ENCODE measurements at places on chromosomes 4 and X. TPM values are rescaled to one million over a fixed set of nuclear protein-coding genes. Genes with fewer than 3 reads are reported as not detected.

Gene CORIN
- polyA plus RNA-seq = 0.15 TPM

Gene SSX3
- polyA plus RNA-seq = not detected

Gene GAGE12H
- polyA plus RNA-seq = not detected

Gene SMIM10
- polyA plus RNA-seq = 5.7 TPM

Gene C4orf51
- polyA plus RNA-seq = not detected

Gene SPANXN4
- polyA plus RNA-seq = not detected

Gene KLHL4
- polyA plus RNA-seq = 0.10 TPM

Gene UGT2B7
- polyA plus RNA-seq = 0.14 TPM

Gene LANCL3
- polyA plus RNA-seq = 0.74 TPM

Gene NSDHL
- polyA plus RNA-seq = 22.5 TPM

Gene F9
- not detected for polyA plus RNA-seq

Gene SASH3
- polyA plus RNA-seq = 13.5 TPM

Gene ZNF157
- polyA plus RNA-seq = 0.10 TPM

Gene CACNA1F
- polyA plus RNA-seq = 0.41 TPM

Gene SPOCK3
- polyA plus RNA-seq = 0.24 TPM

Gene DRD5
- not detected for polyA plus RNA-seq

Gene KLF8
- polyA plus RNA-seq = 3.9 TPM

Gene MAOB
- 8.6 TPM for polyA plus RNA-seq

Gene PRR32
- 0.02 TPM for polyA plus RNA-seq

Gene GSPT2
- 3.2 TPM for polyA plus RNA-seq

Gene PAGE2
- polyA plus RNA-seq = not detected

Gene TNIP3
- 59.2 TPM for polyA plus RNA-seq

Gene SRPX2
- 8.1 TPM for polyA plus RNA-seq

Gene SLC4A4
- 4.8 TPM for polyA plus RNA-seq

Gene GAGE12F
- not detected for polyA plus RNA-seq

Gene FGFR3
- 20.0 TPM for polyA plus RNA-seq

Gene FAM53A
- polyA plus RNA-seq = 2.3 TPM

Gene RAB39B
- 0.35 TPM for polyA plus RNA-seq

Gene DCLK2
- 1.4 TPM for polyA plus RNA-seq

Gene CLDN2
- polyA plus RNA-seq = 0.07 TPM

Gene UGT2A3
- not detected for polyA plus RNA-seq

Gene NXF2
- 0.18 TPM for polyA plus RNA-seq

Gene FRMPD4
- polyA plus RNA-seq = 0.01 TPM

Gene RFC1
- 11.0 TPM for polyA plus RNA-seq

Gene RPA4
- 0.18 TPM for polyA plus RNA-seq
